ENCODE measurements at places on chromosomes 4 and X.

DNA sequence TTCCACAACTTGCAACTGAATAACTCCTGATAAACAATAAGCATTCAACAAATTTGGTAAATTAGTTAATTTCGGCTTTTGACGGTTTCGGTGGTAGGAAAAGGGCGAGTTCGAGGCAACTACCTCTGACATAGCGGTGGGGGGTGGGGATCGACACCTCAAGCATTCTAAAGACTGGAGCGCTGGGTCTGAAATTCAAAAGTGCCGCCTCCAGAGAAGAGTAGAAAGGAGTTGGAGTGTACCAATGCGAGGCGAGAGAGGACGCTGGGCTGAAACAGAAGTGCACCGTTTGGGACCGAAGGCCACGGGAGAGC is 725 bp downstream of the SMC1A start:
- no peak for DNase-seq

GRCh38 chr4:118308306-118309030 is 44.3 kb downstream of the PRSS12 start:
- no peak for DNase-seq

DNA sequence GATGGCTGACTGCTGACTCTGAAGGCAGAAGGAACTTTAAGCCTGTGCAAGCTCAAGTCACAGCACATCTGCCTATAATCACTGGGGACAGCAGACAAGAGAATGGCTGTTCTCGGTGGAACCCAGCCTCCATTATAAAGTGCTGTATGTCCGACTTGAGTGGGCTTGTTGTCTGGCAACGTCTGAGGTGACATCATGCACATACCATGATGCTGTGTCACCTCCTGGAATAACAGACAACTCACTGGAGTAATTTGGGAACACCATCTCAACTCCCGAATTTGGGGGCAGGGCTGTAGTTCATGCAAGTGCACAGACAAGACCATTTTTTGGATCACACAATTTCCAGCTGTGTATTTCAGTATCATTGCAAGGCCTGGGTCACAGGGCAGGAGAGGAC is 59.8 kb upstream of the GPM6B start:
- no peak for DNase-seq

DNA sequence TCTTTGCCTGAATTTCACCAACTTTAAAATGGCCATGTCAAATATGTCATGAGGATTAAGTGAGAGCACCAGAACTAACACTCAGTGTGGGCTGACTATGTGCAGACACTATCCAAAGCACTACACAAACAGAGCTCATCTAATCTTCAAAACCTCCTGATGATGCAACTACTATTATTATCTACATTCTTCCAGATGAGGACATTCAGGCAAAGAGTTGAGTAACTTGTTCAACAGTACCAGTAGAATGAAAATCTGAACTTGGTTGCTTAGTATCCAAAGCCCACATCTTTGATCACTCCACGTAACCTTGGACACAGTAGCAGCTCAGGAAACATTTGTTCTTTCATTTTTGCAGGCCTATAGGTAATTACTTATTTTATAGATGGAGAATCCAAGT is 90.1 kb downstream of the ATP8A1 start:
- DNase-seq, result no peak

GRCh38 chr4:107243141-107243781 is 207.1 kb upstream of the DKK2 start:
- no peak for DNase-seq

- no peak for DNase-seq
These were observed 95.7 kb upstream of the FRMPD4 start for GRCh38 chrX:12042615-12043014.

DNA sequence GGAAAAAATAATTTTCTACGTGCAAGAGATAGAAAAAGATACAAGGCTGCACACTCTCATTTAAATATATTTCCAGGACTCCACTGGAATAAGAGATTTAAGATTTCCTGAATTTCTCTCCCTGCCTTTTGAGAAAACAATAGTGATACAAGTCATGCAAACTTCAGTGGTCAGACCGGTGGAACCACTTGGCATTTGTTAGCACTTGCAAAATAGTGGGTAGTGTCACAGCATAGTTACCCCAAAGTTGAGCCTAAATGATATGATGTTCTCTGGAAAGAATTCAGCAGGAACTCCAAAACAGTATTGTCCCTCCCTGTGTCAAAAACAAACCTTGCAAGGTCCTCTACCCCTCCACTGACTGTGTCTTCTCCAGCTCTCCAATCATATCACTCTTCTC is 102.3 kb downstream of the ANKRD50 start:
- no peak for DNase-seq

- no peak for DNase-seq
These were observed 44.3 kb upstream of the CLCN4 start for GRCh38 chrX:10112510-10112909.
